ENCODE measurements at places on chromosomes 7 and 10. TPM values are rescaled to one million over a fixed set of nuclear protein-coding genes. Genes with fewer than 3 reads are reported as not detected.

UCMA gene
- not detected for total RNA-seq

RINT1 gene
- total RNA-seq: 4.4 TPM

TRIM50 gene
- not detected for total RNA-seq

SLC16A12 gene
- total RNA-seq: 4.1 TPM
